Osteoblast (primary cell): ENCODE measurements at places on chromosomes 2 and 18.

DNA sequence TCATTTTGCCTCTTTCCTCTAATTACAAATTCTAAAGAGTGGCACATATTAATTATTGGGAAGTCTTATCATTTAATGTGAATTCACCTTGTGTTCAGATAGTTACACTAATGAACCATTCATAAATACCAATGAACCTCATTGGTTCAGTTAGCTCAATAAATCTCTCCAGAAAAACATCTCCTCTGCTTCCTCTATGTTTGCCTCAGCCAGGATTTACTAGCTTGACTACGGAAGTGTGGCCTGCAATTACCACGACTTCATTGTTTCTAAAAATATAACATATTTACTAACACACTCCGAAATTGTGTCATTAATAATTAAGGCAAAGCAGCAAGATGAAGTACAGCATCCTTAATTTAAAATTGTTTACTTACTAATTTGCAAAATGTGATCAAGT is 103.3 kb downstream of the PLA2R1 start:
- H3K4me3 ChIP-seq, result no peak overlapping the region
- no peaks in the 10 kb centered on the region for H3K36me3 ChIP-seq
- H3K27me3 ChIP-seq, result no peaks in the 10 kb centered on the region
- H3K4me1 ChIP-seq, result peaks cover 16% of the 10 kb centered on the region
- DNase-seq, result no peak

GRCh38 chr2:199019898-199020507 is 437.7 kb downstream of the SATB2 start:
- no peaks in the 10 kb centered on the region for H3K4me1 ChIP-seq
- H3K27ac ChIP-seq, result no peak overlapping the region
- DNase-seq, result no peak
- no peak overlapping the region for H3K4me3 ChIP-seq
- no peaks in the 10 kb centered on the region for H3K27me3 ChIP-seq
- H3K36me3 ChIP-seq, result no peaks in the 10 kb centered on the region

GRCh38 chr2:5325523-5325922 is 366.7 kb upstream of the SOX11 start:
- H3K27me3 ChIP-seq, result no peaks in the 10 kb centered on the region
- no peaks in the 10 kb centered on the region for H3K36me3 ChIP-seq
- no peak overlapping the region for H3K4me3 ChIP-seq
- no peak for DNase-seq
- H3K4me1 ChIP-seq, result no peaks in the 10 kb centered on the region

DNA sequence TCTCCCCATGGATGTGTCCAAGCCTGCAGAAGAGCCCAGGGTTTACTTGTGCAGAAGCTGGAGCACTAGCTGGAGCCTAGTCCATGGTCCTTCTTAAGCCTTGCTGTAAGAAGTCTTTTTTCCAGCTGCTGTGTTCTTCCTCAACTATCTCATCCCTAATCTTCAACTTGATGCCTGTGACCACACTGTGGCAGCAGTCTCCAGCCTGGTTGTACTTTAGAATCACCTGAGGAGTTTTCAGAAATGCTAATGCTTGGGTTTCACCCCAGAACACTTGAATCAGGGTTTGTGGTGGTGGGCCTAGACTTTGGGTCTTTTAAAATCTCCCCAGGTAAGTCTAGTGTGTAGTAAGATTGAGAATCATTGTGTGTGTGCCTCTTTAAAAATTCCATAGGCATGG is 173.6 kb downstream of the ADCYAP1 start:
- no peaks in the 10 kb centered on the region for H3K4me1 ChIP-seq
- H3K36me3 ChIP-seq, result no peaks in the 10 kb centered on the region
- no peak overlapping the region for H3K4me3 ChIP-seq
- H3K27ac ChIP-seq, result no peak overlapping the region
- no peaks in the 10 kb centered on the region for H3K27me3 ChIP-seq
- DNase-seq, result no peak

DNA sequence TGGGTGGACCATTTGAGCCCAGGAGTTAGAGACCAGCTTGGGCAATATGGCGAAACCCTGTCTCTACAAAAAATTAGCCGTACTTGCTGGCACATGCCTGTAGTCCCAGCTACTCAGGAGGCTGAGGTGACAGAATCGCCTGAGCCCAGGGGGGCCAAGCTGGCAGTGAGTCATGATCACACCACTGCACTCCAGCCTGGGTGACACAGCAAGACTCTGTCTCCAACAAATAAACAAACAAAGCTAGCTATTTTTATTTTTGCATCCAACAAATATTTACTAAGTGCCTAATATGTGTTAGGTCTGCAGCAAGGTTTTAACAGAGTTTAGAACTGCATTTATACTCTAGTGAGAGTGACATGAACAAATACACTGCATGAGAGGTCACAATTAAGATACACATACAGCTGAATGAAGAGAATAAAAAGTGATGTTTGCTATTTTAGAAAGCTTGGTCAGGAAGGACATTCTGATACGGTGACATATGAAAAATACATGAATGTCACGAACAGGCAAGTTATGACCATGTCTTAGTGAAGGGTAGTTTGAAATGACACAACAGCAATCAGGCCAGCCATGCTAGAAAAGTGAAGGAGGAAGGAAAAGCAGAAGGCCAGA is 83.2 kb upstream of the FRZB start:
- H3K36me3 ChIP-seq, result peaks cover 25% of the 10 kb centered on the region
- DNase-seq, result no peak
- H3K4me1 ChIP-seq, result peaks cover 30% of the 10 kb centered on the region
- H3K27ac ChIP-seq, result no peak overlapping the region
- no peaks in the 10 kb centered on the region for H3K27me3 ChIP-seq
- no peak overlapping the region for H3K4me3 ChIP-seq

GRCh38 chr2:135916207-135916606 is 40.0 kb upstream of the MCM6 start:
- H3K4me3 ChIP-seq, result no peak overlapping the region
- no peaks in the 10 kb centered on the region for H3K4me1 ChIP-seq
- peaks cover 12% of the 10 kb centered on the region for H3K36me3 ChIP-seq
- no peaks in the 10 kb centered on the region for H3K27me3 ChIP-seq
- no peak for DNase-seq
